ENCODE measurements at places on chromosomes 5 and 9.
A peak's percentile ranks its signal among the peaks of the same experiment; 100 is the strongest.

- no peak for DNase-seq
These were observed 62.5 kb downstream of the GNAQ start for GRCh38 chr9:77969083-77969482.

GRCh38 chr5:172385707-172386106 is 68.6 kb downstream of the SH3PXD2B start:
- no peak for DNase-seq

- DNase-seq: no peak
These were observed 287.7 kb downstream of the FBXL7 start for GRCh38 chr5:15787681-15788080.

- no peak for DNase-seq
These were observed 17.0 kb upstream of the C1QTNF3 start for GRCh38 chr5:34059977-34060376.

DNA sequence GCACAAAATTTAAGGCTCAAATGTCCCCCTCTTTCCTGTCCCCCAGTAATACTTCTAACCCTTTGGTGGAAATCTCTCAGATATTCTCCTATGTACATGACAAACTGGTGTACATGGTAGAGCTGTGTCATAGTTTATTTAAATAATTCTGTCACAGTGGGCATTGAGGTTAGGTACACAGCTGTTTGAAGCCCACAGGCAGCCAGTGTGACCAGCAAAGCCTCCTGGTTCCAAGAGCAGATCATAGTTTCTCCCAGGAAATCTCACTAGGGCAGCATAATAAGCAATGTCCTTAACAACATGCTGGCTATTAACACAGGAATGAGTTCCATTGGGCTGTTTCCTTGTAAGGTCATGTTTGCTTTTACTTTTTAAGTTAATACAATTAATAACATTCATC is 63.9 kb downstream of the NDST1 start:
- DNase-seq: no peak

DNA sequence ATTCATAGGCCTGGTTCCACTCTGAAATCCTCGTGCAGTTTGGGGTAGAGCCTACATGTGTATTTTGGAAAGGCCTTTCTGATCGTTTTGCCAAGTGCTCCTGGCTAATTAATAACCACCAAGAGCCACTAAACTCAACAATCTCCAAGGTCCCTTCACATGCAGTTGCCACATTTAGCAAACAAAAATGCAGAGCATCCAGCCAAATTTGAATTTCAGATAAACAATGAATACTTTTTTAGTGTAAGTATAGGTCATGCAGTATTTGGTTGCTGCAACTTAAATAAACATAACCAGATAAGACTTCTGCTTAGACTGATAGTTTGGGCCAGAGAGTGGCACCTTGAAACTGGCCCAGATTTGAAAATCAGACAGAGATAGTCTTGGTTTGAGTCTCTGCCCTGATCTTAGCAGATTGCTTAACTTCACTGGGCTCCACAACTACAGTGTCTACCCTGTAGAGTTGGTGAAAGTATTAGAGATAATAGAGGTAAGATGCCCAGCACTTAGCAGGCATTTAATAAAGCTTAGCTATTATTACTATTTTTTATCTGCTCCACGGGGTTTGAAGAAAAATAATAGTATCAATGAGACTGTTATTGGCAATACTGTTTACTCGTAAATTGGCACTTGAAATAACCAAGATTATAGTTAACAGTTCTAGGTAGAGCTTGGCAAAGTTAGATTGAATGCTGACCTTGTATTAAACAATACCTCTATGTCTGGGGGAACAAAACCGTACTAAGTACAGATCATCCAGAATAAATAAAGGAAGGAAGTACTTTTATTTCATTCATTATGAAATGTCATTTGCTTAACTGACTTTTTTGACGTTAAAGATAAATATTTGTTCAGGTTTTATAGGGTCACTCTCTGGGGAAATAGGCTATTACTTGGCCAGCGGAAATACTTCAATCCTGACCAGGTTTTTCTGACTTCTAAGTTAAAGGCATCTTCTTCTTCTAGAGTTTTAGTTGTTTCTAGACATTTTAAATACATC is 274.8 kb downstream of the DOCK8 start:
- peak; percentile 18 for DNase-seq

- DNase-seq: no peak
These were observed 60.0 kb upstream of the IRX1 start for GRCh38 chr5:3535414-3536211.

Measured in DMS153 (cell line).